Stimulated activated CD8-positive, alpha-beta memory T cell treated with anti-CD3 and anti-CD28 coated beads, Interleukin-7, amount 100 ng/mL, for 48 hours (primary cell): ENCODE measurements at places on chromosomes 5 and 9.

DNA sequence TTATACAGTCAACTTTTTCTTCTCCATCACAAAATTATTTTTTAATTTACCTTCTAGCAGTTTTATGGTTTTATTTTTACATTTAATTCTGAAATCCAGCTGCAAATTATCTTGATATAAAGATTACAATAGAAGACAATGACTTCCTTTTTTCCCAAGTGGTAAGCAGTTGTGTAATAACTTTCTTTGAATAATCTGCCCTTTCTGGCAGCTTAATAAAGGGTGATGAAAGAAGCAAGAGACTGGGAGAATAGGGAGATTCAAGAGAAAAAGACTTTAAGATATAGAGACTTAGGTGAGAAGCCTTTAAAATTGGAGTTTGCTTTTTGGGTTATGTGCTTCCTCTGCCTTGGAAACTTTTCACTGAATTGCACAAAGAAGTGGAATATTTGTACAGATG, 100.4 kb upstream of the FREM1 start:
- DNase-seq = no peak

DNA sequence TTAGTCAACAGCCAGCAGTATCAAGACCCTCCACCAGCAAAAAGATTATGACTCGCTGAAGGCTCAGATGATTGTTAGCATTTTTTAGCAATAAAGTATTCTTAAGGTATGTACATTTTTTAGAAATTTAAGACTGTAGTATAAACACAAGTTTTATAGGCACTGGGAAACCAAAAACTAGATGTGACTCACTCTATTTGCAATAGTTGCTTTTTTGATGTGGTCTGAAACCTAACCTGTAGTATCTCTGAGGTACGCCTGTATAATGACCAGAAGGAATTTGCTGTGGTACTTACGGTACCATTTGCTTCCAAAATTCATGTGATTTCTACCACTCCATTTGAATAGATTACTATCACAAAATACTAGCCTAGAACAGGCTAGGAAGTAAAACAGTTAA, 60.8 kb downstream of the WDR41 start:
- DNase-seq = no peak

DNA sequence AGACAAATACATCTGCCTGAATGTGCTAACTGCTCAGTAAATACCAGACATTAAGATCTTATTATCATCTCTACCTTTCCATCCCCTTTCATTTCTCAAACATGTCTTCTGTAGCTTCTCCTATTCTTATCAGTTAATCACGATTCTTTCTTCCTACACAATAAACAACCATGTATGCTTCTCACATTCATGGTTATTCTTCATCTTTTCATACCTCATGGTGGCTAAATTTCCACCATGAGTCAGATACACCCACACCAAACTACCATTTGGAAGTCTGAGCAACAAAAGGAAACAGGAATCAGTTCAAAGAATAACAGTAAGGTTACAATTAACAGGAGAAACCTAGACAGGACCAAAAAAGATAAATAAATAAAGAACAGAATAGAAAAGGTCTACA, 7.7 kb downstream of the ZNF622 start:
- no peak for DNase-seq

GRCh38 chr9:33161589-33162132, 5.5 kb downstream of the B4GALT1 start:
- DNase-seq = no peak

- DNase-seq = no peak
Observed at GRCh38 chr5:62729675-62730074, 151.1 kb downstream of the LRRC70 start.
